ENCODE measurements at places on chromosomes 4 and X.

DNA sequence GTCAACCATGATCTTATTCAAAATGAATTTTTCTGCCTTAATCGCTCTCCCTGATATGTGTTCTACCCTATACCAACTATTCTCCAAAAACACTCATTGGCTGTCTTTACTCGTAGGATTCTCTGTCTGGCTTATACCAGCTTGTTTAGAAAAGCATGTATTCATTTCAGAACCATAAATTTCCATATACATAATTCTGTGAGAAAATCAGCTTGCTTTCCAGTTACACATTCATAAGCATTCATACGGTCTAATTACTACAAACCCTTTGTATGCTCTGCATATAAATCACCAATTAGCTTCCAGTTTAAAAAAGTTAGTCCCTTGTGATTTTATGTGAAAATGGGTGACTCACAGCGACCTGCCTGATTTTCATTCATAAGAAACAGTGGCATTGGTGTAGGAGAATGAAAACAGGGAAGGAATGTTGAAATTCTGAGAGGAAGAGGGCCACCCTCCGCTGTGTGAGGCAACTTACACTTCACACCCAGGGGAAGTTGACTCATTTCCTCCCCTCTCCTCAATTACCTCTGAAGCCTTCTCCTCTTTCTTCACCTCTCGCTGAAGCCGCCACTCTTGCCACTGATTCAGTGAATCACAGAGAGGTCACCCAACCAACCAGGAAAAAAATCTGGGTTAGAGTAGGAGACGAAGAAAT, 63.3 kb downstream of the MEPE start:
- no peak for DNase-seq

DNA sequence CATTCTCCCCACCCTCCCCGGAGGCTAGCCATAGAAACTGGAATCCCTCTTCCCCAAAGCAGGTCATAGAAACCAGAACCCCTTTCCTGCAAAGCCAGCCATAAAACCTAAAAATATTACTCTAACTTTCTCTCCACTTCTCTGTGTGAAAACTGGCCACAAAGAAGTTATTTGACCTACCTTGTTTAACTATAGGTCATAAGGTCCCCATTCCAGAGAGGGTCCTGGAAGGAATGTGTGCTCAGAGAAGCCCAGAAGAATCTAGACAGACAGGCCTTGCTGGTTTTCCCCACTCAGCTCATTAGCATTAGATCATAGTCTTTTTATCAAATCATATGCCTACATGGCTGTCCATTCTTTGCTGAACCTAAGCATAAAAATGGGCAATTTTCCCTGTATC, 52.8 kb upstream of the TEX13A start:
- no peak for DNase-seq

- no peak for DNase-seq
Measured at GRCh38 chr4:5870701-5871100, 22.2 kb downstream of the CRMP1 start.

- no peak for DNase-seq
Measured at GRCh38 chr4:41977709-41978108, 3.8 kb upstream of the DCAF4L1 start.

DNA sequence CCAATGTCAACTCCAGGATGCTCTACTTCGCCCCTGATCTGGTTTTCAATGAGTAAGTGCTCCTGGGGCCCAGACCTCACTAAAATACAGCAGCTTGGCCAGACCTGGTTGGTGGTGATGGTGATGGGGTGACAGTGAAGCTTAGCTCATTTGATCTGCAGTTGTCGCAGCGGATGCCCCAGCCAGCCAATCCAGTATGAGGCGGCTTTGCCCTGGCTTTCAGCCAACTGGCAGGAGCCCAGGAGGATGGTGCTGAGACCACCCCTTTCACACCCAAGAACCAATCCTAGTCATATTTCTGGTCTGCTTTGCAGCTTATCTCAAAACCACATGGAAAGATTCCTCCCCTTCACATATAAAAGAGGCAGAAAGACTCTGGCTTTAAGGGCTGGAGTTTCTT, 173.8 kb downstream of the AR start:
- no peak for DNase-seq
